ENCODE measurements at places on chromosomes 12 and 14.

DNA sequence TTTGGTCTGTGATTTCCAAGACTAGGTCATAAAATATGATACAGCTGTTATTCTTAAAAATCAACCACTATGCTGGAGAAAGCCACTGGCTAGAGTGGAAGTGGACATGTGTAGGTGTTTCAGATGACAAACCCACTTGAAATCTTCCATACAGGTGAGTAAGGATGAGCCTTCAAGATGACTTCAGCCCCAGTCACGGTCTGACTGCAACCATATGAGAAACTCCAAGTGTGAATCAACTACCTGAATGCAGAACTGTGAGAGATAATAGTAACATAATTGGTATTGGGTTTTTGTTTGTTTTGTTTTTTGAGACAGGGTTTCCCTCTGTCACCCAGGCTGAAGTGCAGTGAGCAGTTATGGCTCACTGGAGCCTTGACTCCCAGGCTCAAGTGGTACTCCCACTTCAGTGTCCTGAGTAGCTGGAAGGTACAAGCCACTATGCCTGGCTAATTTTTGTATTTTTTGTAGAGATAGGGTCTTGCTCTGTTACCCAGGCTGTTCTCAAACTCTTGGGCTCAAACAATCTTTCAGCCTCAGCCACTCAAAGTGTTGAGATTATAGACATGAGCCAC is 273.3 kb upstream of the LRIG3 start:
- no peak for DNase-seq

- no peak for DNase-seq
These were observed 61.8 kb downstream of the PHLDA1 start for GRCh38 chr12:75969768-75970167.

DNA sequence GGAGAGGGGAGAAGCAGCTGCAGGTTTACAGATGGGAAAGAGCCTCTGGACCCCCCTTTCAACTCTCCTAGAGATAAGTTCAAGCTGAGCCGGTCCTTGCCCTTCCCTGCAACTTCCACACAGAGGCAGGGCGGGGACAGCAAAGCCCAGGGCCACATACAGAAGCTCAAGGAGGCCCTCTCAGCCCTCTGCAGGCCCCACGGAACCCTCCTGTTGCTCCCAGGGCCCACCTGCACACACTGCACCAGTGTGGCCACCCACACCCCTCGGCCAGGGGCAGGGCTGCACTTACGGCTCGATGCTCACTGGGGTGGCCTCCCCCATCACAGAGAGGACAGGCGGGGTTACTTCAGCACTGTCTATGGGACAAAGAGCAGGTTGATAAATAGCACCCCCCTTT is 13.0 kb upstream of the PNMA1 start:
- no peak for DNase-seq

GRCh38 chr14:57275023-57275664 is 6.4 kb downstream of the AP5M1 start:
- no peak for DNase-seq

GRCh38 chr12:83996671-83997070 is 915.9 kb downstream of the SLC6A15 start:
- no peak for DNase-seq

- no peak for DNase-seq
These were observed 11.1 kb upstream of the INF2 start for GRCh38 chr14:104678346-104678745.

GRCh38 chr12:2944401-2945047 is 14.7 kb upstream of the TEAD4 start:
- peak; percentile 21 for DNase-seq

- DNase-seq, result no peak
These were observed 158.0 kb upstream of the RTL1 start for GRCh38 chr14:101061411-101062064.

DNA sequence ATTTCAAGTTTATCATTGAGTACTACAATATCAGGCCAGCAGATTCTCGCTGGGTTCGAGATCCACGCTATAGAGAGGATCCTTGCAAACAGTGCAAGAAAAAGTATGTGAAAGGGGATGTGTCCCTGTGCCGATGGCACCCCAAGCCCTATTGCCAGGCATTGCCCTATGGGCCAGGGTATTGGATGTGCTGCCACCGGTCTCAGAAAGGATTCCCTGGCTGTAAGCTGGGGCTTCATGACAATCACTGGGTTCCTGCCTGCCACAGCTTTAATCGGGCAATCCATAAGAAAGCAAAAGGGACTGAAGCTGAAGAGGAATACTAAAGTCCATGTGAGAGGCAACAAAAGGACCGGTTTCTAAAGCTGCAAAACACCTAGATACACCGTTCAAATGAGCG is 59.4 kb downstream of the ATG14 start:
- no peak for DNase-seq

- no peak for DNase-seq
These were observed 73.0 kb downstream of the NRXN3 start for GRCh38 chr14:78243187-78243586.

DNA sequence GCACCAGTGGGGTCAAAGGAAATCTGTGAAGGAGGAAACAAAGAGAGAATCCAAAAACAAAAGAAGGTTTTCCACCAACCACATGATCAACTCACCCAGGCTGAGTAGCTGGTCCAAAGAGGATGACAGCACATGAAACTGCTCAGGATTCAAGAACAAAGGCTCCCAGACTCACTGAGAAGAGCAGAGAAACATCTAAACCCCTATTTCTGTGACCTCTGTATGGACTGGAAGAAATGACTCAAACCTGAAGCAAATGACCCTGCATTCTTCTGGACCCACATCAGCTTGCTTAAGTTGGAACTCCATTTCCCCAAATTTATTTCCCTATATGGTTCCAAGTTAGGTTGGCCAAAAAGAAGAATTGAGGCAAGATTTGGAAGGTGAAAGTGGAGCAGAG is 26.3 kb downstream of the TC2N start:
- no peak for DNase-seq

GRCh38 chr14:86714153-86714552 is 1184.2 kb downstream of the FLRT2 start:
- no peak for DNase-seq

DNA sequence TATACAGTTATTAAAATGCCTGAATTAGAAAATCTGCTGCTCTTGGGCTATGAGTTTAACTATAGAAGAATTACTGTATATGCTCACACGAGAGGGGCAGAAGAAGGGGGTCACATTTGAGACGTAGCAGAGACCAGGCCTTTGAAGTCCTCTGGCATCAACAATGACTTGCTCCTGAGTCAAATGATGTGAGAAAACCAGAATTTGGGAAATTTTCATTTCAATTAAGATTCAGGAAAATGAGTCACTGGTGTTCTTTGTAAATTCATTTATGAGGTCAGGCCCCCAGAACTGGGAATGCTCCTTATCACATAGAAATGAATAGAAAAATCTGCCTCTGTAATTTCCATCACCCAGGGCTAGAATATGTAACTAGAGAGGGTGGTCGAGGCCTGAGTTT is 92.9 kb downstream of the APAF1 start:
- DNase-seq, result no peak

DNA sequence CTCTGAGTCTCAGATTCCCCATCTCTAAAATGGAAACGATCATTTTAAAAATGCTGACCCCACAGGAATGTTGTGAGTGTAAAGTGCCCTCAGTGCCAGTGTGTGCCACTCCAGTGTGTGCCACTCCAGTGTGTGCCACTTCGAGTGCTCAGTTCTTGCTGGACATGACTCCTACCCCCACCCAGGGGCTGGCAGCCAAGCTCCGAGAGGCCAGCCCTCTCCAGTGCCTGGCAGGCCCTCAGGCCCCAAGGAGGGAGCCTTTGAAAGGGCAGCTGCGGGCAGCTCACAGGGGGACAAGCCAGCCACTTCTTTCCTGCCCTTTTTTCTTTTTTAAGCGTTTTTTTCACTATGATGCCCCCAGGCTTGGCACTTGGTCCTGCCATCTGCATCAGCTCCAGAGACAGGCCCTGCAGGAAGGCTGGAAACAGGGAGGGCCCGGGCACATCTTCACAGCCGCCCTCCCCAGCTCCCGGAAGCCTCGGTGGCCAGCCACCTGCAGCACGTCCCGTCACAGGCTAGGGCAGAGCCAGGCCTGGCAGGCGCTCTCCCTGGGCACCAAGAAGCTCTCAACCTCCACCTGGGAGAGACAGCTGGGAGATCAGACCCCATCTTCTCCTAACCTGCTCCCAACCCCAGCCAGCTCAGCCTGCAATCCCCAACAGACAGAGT is 29.8 kb downstream of the NCOR2 start:
- no peak for DNase-seq

- no peak for DNase-seq
These were observed 54.4 kb upstream of the KCNA1 start for GRCh38 chr12:4855121-4855924.

GRCh38 chr12:126434412-126434985 is 1369.3 kb downstream of the AACS start:
- no peak for DNase-seq

DNA sequence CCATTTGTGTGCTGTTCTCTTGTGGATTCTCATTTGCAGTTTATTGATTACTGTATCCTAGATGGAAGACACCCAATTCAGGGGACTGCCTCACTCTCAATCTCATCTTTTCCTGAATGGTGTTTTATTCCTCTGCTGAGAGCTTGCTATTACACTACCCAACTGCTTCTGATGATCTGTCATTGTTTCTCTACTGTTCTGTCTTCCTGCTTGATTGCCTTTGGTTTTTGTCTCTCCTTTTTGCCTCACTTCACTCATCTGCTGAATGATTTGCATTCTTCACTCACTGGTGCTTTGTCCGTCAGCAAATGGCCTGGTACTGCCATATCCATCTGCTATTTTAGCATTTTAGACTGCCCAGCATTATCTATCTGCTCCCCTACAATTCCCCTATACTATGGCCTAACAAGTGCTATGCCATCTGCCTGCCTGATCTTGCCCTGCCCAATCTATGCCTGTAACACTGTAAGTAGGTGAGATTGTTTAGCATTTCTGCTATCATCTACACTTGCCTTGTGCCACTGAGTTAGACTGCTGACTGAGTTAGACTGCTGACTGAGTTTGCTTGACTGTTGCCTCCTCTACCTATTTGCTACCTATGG is 335.1 kb downstream of the GPHN start:
- no peak for DNase-seq

- no peak for DNase-seq
These were observed 1.3 kb upstream of the MDM2 start for GRCh38 chr12:68806488-68807237.

DNA sequence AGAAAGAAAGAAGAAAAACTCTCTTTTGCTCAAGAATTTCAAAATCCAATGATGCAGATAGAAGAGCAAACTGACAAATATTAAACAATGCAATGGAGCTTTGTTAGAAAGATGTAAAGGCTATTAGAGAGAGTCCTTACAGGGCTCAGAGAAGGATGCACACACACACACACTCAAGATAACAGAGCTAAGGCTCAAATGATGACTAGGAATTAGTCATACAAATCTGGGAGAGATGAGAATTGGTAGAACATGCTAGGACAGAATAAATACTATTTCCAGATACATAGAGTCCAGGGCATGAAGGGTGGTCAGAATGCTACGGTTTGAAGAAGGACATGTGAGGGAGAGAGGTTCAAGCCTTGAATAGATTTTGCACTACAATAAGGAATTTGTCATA is 650.1 kb upstream of the MDGA2 start:
- DNase-seq, result no peak

DNA sequence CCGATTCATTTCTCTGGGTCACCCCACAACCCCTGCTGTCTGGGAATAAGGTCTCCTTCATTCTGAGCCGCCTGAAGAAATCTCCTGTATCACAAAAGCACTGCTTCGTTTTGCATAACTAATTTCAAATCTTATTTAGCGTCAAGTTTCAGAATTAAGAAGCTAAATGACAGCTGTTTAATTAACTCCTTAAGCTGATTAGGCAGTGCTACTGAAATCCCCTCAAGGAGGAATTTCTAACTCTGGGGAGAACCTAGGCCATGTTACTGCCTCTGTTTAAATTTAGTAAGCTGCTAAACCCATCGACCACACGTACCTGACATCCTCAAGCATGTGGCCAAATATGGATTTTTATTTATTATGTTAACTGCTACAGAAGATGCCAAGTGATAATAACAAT is 373.6 kb downstream of the GLT1D1 start:
- DNase-seq, result no peak

- DNase-seq, result no peak
These were observed 39.6 kb downstream of the IQSEC3 start for GRCh38 chr12:106118-106591.

- DNase-seq, result no peak
These were observed 441.8 kb upstream of the FLRT2 start for GRCh38 chr14:85088192-85088591.

DNA sequence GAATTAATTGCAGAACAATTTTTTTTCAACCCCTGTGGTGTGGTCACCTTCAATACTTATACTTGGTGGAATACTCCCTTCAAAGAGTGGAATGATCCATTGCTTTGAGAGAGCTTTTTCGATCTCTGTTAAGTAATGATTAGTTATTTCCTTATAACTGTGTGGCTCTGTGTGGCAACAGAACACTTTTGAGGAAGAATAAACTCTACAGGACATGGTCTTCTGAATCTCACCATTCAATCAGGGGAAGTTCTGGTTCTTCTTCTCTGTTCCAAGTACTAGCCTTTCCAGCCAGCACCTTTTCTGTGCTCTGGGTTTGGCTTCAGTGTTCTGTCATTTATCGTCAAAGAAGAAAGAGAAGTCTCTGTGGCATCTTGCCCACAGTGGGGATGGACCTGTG is 369.2 kb downstream of the ZFP36L1 start:
- no peak for DNase-seq

DNA sequence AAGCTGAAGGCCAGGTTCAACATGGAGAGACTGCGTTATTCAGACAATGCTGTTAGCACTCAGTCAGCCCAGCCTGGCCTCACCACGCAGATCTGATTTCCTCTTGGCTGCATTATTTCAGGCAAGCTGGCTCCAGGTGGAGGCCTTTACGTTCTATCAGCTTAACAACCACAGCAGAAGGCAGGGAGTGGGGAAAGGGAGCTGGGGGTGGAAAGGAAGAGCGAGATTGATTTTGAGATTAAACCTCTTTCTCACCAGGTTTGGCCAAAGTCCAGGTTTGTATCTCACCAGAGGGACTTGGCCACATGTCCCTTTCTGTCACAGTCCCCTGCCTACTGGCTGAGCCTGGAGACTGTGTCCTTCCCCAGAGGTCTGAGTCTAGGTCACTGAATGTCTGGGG is 543.7 kb upstream of the TMEM132C start:
- DNase-seq, result no peak

GRCh38 chr14:78614593-78614992 is 444.4 kb downstream of the NRXN3 start:
- DNase-seq, result no peak

DNA sequence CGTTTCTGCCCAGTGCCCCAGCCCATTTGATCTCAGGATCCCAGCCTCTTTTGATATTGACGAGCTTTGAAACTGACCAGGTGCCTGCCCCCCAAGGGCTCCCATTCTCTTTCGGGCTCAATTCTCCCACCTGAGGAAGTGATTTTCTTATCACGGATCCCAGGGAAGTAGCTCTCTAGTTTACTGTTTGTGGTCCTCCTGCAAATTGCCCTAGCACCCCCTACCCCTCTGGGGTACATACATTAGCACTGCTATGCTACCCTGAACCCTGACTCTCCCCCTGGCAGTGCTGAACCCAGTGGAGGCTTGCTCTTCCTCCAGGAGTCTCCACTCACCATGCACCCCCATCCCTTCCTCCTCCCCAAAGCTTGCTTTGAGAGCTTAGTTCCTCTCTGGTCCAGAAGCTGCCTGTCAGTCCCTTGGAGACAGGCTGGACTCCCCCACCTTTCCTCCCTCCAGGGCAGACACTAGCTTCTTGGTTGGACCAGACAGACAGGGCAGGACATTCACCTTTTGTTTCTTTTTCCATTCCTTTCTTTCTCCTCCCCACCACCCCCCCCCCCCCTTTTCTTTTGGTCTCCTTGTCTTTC is 4.4 kb upstream of the TBX3 start:
- DNase-seq, result no peak

Measured in stimulated activated CD8-positive, alpha-beta memory T cell treated with anti-CD3 and anti-CD28 coated beads, Interleukin-7, amount 100 ng/mL, for 24 hours (primary cell).